NCI-H1436 (cell line): ENCODE measurements at places on chromosomes 4 and X.
A peak's percentile ranks its signal among the peaks of the same experiment; 100 is the strongest.

DNA sequence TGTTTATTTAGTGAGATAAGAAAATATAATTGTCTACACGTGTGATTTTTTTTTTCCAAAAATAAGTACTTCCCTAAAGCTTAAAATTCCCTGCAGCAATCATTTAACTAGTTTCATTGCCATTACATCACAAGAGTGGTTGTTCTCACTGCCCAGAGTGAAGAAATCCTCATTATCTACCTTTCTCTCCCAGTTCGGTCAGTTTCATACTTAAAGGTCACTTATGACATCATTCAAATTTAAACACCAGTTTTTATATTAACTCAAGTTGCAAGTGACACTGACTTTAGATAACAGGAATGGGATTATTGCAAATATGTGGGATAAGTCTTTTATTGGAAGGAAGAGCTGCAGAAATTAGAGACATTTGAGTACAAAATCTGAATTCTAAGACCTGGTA is 1699.8 kb upstream of the IGFBP7 start:
- DNase-seq, result no peak

DNA sequence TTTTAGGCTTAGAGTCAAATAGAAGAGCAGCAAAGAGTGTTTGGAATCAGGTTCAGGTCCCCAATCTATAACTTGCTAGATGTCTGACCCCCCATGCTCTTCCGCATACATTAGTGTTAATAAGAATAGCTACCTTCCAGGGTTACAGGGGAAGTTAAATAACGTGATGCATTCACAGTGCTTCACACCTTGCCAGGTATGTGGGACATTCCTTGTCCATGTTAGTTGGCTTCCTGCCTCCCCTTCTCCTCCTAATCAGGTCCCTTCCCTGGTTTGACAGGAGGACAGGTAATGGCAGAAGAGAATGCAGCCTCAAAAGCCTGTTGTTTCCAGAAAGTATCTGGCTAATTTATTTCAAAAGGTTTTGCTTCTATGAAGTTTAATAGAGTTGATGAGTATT is 248.7 kb downstream of the MID1IP1 start:
- DNase-seq, result no peak

DNA sequence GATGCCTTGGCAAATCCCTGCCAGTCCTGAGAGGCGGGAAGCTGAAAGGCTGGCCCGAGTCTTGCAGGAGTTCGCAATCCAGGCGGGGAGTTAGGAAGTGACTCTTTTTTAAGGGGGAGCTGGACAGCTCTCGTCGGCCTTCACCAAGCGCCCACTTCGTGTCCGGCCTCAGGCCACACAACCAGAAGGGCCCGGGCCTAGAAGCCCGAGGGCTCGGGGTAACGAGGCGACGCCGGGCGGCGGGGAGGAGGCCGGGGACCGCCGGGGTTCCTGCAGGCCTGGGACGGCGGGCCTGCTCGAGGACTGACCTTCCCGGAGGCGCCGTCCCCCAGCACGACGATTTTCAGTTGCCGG is 395 bp downstream of the RAB28 start:
- no peak for DNase-seq

DNA sequence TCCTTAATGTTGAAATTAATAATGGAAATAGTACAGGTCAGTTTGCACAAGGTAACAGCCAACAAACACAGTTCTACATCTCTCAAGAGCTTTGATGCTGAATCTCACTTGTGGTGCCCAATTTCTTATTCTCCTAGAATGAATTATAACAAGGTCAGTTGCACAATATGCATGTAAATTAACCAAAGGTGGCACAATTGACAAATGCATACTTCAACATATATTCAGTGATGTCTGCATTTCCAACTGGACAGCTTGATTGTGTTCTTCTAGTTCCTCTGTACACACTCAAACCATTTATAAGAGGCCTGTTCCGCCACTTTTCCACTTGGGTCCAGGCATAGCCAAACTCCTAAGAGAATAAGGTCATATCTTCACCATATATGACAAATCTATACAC is 210.3 kb upstream of the EPHA5 start:
- no peak for DNase-seq

DNA sequence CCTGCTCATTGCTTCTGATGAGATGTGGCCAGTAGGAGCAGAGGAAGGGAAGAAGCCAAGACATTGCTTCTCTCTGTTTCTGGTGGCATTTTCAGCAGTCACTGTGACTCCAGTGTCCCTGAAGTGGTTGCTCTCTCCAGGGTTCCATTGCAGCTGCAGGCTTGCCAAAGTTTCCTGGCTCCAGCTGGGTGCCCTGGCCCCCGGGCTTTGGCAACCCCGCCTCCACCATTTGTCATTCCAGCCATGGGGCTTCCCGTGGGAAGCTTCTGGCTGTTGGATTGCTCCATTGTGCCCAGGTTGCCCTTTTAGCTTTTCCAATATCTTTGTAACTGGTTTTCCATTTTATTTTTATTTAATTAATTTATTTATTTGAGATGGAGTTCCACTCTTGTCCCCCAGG is 12.7 kb downstream of the FGFBP1 start:
- no peak for DNase-seq

DNA sequence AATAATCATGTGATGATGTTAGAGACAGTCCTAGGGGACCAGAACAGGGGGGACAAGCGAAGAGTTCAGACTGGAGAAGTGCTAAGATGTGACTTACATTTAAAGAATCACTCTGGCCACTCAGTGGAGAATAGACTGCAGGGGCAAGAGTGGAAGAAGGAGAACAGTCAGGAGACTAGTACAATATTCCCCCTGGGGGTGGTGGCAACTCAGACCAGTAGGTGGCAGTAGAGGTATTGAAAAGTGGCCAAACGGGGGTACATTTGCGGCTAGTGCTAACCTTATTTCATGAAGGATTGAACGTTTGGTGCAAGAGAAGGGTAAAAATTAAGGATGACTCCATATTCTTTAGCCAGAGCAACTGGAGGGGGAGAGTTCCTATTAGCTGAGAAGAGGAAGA is 2.7 kb upstream of the BMX start:
- peak; percentile 24 for DNase-seq

- DNase-seq, result no peak
Measured at GRCh38 chr4:57763070-57763469, 652.9 kb upstream of the IGFBP7 start.

DNA sequence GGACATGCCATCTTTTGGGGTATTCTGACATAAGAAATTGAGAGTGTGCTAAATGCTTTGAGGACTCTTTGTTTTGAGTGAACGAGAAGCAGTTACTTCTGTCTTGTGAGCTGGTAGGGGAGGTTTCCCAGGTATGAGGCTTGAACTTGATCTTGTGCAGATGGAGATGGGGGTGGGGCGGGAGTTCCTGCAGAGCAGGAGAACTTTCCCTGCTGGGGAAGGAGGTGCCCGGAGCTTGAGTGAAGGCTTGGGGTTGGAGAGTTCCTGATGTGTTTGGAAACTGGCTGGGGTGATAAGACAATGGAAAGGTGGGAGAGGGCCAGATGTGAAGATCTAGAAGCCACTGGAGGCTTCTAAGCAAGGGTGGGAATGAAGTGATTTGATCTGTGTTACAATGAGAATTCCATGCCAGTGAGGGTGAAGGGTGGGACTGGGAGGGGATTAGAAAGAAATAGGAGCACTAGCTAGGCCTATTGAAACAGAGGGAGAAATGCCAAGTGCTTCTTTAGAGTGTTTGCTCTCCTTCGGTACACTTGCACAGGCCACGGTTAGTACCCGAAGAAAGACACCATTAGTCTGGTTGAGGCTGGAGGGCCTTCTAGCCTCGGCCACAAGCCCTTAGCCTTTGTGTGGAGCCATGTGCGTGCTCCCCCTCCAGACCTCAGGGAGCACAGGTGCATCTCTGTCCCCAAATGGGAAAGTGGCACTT is 103.5 kb upstream of the STOX2 start:
- no peak for DNase-seq

GRCh38 chrX:119880076-119880475 is 8.4 kb downstream of the NDUFA1 start:
- DNase-seq, result no peak

- DNase-seq, result no peak
Measured at GRCh38 chr4:53273726-53274125, 92.1 kb downstream of the SCFD2 start.

DNA sequence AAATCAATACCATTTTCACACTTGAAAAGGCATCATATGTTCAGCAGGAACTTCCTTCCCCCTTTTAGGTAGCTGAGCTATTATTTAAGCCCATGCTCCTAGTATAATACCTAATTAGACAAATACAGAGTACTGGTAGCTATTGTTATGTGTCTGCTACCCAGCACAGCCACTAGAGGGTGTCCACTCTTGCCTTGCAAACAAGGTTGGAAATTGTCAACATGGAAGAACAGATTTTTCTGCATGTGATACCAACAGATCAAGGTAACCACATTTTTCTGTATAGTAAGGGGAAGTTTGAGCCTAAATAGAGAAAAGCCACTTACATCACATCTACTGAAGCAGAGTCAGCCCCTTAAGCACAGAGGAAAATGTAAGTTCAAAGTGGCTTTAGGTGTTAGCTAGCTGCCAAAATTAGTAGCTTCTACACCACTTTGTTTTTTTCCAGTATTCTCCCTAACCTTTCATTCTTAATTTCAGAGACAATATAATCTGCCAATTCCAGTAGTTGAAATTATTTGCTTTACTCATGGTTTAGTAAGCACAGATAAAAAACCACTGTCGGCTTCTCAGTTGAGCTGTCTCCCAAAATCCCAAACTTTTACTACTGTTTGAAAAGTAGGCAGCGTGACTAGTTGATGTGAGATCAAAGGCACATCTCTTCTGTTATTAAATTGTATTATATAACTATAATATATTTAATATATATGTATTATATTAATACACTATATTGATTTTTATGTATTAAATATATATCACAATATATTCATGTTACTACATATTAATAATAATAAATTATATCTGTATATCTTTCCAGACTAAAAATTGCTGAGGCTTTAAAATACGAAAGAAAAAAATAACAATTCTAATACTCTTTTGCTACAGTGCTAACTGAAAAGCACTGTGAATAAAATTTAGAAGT is 38.2 kb downstream of the EDNRA start:
- DNase-seq, result peak; percentile 12

GRCh38 chrX:53587795-53588420 is 98.6 kb downstream of the HUWE1 start:
- no peak for DNase-seq

DNA sequence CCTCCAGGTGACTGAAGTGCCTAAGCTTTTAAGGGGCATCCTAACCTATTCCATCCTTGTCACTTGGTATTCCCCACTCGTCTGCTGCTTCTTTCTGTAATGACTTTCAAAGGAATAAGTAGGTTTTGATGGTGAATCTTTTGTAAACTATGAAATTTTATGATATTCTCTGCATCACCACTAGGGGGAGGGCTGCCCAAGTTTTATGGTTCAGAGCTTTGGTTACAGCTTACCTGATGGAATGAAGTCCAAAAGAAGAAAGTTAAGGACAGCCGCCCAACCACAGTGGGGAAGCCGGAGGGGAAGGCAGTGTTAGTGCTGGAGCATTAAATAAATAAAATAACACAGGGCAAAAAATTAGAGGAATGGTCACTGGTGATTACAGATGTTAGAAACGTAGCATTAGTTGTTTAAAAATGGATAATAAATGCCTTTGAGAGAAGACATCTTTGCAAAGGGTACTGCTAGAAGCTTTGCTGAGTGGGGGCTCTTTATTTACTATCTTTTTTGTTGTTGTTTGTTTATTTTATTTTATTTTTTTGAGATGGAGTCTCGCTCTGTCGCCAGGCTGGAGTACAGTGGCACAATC is 204.9 kb downstream of the GBA3 start:
- DNase-seq, result no peak

DNA sequence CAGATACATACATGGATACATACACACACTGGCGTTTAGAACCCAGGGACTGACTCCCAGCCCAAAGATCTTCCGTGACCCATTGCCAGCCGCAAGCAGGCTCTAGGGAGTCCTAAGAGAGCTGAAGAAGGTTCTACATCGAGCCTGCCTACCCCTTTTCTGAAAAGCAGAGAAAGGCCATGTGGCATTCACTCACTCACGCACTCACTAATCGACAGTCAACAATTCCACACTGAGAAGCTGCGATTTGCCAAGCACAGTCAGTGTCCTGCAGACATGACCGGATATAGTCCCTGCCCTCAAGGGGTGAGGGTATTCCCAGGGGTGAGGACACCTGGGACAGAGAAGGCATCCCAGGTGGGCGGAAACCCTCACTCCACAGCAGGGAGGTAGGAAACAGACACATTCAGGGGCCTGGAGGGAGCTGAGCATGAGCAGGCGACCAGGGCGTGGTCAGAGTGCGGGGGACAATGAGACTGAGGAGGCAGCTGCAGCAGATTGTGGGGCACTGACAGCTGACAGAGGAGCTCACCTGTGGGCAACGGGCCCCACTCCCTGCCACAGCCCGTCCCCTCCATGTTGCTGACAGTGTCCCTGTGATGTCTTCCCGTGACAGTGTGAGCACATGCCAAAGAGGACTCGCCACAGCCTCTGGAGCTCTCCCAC is 13.2 kb upstream of the MAN2B2 start:
- DNase-seq, result no peak

GRCh38 chrX:118074196-118074595 is 42.4 kb downstream of the KLHL13 start:
- no peak for DNase-seq

GRCh38 chr4:114005569-114006442 is 26.4 kb upstream of the ARSJ start:
- DNase-seq, result no peak

- DNase-seq, result no peak
Measured at GRCh38 chr4:2771264-2771663, 15.1 kb upstream of the TNIP2 start.

DNA sequence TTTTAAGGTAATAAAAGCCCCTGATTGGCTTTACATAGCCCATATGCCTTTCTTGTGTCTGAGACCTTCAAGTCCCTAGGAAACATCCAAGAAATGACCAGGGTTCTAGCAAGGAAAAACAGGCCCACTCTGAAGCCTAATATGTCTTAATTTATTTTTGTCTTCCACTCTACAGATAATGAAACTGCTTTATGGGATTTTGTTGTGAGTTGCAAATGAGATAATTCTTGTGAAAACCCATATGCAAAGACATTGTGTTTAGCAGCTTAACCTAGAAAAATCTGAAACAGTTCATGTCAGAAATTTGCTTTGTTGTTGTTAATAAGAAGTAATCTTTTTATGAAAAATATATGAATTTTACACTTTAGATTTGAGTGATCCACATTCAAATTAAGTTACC is 190.7 kb upstream of the BMP3 start:
- no peak for DNase-seq

GRCh38 chr4:3873408-3874027 is 107.3 kb downstream of the ADRA2C start:
- no peak for DNase-seq

DNA sequence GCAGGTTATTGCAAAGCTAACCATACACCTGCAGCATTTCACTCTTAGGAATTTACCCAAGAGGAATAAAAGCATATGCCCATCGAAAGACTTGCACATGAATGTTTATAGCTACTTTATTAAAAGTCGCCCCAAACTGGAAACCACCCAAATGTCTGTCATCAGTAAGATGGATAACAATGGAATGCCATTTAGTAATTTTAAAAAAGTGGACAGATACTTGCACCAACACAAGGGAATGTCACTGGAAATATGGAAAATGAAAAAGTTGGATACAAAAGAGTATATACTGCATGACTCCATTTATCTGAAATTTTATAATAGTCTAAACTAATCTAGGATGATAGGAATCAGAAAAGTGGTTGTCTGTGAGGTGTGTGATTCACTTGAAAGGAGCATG is 12.9 kb downstream of the GK start:
- no peak for DNase-seq

- no peak for DNase-seq
Measured at GRCh38 chr4:41028392-41029076, 185.8 kb downstream of the APBB2 start.
